ENCODE measurements at places on chromosomes 2 and 18.

- no peak for DNase-seq
Observed at GRCh38 chr2:23661276-23662050, 265.5 kb downstream of the ATAD2B start.

DNA sequence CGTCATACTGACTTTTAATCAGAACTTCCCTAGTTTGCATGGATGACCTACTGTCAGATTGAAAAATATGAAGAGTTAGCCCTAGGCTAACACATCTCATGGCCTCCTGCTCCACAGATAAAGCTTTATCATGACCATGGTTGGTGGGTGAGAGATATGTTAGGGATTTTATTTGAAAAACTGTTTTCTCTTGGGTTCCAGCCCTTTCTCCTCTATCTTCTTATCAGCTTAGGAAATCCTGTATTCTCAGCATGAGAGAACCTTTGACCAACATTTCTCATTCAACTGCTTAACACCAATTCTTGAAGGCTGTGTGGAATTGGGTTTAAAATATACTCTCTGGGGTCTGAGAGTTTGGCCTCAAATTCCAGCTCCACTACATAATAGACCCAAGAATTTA lies 1407.0 kb upstream of the CELF4 start:
- DNase-seq, result no peak

GRCh38 chr18:60347526-60348045 lies 25.0 kb downstream of the MC4R start:
- no peak for DNase-seq

GRCh38 chr2:171524018-171524401 lies 1.7 kb downstream of the CYBRD1 start:
- DNase-seq, result no peak
